KBM-7 (cell line): ENCODE measurements at places on chromosomes 4 and X.

DNA sequence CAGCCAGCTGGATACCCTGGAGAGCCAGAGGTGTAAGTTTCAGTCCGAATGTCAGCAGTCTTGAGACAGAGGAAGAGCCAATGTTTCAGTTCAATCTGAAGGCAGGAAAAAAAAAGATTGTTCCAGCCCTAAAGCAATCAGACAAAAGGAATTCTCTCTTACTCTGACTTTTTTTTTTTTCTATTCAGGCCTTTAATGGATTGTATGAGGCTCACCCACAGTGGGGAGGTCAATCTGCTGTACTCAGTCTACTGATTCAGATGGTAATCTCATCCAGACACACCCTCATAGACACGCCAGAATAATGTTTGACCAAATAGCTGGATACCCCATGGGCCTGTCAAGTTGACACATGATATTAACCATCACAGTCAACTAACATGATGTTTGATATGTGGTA, 51.9 kb downstream of the TEX13A start:
- no peak for DNase-seq

DNA sequence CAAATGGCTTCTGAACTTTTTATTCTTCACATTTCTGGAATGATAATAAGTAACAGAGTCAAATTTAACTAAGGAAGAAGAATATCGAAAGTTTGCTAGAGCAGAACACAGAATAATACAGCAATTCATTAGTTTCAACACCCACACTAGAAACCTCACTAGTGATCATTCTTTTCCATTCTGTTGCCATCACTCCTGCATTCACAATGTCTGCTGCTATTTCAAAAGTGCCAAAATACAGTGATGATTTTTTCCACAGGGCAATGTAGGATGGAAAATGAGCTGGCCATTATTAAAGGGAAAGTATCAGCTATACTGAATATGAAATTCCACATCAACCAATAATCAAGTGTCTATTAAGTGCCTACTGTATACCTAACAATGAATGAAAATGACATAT, 186.7 kb downstream of the USP46 start:
- DNase-seq, result no peak

DNA sequence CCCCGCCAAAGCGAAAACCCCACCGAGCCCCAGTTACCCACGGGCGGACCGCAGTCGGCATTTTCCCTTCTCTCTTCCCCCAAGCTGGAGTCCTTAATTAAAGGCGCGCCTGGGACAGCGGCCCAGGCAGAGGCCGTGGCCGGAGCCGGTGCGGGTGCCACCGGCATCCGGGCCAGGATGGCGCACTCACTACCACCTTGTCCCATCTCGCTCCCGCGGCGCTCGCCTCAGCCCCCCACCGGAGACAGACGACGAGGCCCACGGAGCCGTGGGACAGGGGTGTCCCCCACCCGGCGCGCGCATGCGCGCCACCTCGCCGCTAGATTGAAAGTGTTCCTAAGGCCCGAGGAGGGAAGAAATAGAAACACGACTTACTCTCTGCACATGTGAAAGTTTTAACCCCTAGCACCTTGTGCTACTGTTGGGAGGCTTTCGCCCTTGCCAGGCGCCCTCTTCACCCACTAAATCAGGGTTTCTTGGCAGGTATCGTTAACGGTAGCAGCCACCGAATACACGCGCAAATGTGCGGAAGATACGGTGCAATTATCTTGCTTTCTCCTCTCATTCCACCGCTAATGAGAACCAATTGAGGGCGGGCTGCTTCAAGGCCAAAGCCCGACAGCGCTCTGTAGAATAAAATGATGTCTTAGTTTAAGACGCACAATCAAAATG, 64.3 kb upstream of the CCDC160 start:
- DNase-seq, result peak; percentile 18

- no peak for DNase-seq
These were observed 85.7 kb upstream of the PRR32 start for GRCh38 chrX:126733874-126734273.

DNA sequence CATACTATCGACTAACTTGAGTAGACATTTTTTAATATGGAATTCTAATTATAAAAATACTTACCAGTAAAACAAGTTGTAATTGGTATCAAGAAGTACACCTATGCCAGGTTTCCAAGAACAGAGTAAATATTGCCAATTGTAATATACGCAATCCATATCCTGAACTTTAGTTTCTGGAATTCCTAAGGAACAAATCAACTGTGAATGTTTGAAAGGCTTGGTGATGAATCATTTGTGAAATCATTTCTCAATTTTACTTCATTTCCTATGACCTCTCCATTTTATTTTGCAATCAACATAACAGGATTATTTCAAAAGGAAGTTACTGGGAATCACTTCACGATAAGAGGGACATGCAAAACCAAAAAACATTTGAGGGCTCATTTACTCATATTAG, 3.7 kb downstream of the IL13RA2 start:
- DNase-seq, result no peak

DNA sequence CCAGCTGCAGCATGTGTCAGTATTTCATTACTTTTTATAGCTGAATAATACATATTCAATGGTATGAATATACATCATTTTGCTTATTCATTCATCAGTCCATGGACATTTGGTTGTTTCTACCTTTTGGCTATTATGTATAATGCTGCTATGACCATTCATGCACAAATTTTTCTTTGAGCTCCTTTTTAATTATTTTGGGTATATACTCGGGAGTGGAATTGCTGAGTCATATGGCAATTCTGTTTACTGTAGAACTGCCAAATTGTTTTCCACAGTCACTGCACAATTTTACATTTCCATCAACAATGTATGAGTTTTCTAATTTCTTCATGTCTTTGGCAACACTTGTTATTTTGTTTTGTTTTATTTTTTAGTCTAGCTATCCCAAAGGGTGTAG, 405.9 kb upstream of the PITX2 start:
- no peak for DNase-seq

DNA sequence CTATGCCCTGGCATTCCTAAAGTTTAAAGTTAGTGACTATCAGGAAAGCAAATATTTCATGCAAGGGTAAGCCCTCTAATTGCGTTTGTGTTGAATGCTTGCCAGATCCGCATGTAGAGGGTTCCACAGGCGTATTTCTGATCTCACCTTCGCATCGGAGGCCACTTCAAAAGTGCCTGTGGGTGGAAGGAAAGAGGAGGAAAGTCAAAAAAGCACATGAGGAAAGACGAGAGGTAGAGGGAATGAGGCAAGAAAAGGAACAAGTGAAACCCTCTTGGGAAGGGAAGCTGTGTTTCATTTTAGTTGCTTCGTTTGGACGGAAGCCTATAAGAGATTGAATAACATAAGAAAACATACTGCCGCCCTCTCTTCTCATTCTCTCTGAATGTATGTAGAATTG, 628.8 kb downstream of the SPRY1 start:
- no peak for DNase-seq

- DNase-seq, result no peak
These were observed 135.8 kb upstream of the ATP6AP2 start for GRCh38 chrX:40444798-40445496.

DNA sequence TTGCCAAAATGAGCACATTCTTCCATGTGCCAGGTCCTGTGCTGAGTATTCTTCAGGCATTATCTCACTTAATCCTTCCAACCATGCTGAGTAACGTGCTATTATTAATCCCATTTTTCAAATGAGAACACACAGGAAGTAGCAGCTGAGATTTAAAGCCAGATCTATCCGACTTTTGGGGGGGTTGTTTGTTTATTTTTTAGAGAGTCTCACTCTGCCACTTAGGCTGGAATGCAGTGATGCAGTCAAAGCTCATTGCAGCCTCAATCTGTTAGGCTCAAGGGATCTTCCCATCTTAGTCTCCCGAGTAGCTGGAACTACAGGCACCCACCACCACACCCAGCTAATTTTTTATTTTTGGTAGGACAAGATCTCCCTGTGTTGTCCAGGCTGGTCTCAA, 55.5 kb upstream of the TRIM2 start:
- DNase-seq, result no peak

DNA sequence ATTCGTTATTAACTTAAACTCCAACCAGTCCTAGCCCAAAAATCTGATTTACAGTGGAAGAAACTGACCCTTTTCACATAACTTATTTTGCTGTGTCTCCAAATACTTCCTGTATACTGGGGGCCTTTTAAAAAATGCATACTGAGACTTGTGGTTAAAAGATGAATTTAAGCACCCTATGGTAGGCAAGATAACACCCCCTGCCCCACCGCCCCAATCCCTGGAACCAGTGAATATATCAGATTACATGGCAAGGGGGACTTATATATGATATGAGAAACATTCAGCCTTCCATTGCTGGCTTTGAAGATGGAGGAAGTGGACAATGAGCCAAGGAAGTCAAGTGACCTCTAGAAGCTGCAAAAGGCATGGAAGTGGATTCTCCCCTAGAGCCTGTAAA, 3.1 kb upstream of the CLCN3 start:
- DNase-seq, result no peak

- DNase-seq, result no peak
These were observed 97.7 kb downstream of the NFKB1 start for GRCh38 chr4:102598762-102599374.

DNA sequence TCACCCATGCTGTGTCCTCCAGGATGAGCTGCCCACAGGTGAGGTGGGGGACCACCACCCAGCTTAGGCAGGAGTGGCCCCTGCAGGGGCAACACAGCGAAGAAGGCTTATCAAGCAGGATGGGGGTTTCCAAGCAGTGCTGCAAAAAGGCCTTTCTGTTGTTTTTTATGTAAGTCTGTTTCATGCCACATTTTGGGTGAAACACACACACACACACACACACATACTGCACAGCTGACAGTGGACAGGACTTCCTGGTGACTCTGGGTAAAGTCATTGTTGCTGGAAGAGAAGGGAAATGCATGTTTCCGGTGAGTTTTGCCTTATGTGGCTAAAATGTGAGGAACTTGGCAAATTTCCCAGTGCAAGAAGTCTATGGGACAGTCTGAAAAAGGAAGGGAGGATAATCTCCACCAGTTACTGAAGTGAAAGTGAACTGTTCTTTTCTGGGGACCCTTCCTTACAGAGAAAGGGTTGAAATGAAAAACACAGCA, 119.2 kb downstream of the IRF2 start:
- peak; percentile 98 for DNase-seq

- peak; percentile 3 for DNase-seq
These were observed 782.5 kb upstream of the INTU start for GRCh38 chr4:126850286-126850685.

GRCh38 chr4:118350961-118351360, 1.8 kb downstream of the PRSS12 start:
- no peak for DNase-seq

DNA sequence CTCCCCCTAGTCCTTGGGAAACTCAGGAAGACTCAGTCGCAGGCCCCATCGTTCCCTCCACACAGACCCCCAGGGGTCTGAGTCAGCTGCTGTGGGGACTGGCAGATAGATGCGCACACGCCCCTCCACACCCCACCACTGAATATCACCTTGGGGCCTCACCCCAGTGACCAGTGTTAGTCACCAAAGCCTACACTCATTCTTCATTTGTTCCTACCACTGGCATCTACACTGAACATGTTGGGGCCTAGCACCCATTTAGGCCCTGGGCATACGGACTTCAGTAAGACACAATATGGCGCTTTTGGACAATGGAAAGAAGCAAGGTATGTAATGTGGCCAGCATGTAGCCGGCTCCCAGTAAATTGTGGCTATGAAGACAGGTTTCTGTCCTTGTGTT, 154.1 kb upstream of the PJA1 start:
- no peak for DNase-seq

GRCh38 chr4:39642885-39643552, 4.4 kb upstream of the SMIM14 start:
- DNase-seq, result no peak

- no peak for DNase-seq
These were observed 42.7 kb downstream of the SH3RF1 start for GRCh38 chr4:169228076-169228475.

- DNase-seq, result peak; percentile 61
These were observed 38.1 kb upstream of the STIM2 start for GRCh38 chr4:26822546-26822945.

DNA sequence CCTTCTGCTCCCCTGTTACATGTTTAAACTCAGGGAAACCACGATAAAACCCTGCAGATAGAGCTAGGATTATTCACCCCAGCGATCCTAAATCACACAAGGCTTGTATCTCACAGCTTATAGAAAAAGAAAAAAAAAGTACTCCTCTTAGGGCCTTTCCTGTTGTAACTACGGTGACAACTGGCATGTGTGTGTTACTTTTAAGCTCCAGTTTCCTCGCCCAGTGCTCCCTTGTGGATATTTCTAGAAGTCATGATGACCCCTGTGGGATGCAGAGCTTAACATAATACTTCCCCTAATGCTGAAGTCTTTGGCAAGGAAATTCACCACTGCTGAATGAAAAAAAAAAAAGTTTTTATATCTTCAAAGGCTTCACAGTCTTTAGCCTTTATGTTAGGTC, 114.7 kb downstream of the NWD2 start:
- DNase-seq, result no peak

DNA sequence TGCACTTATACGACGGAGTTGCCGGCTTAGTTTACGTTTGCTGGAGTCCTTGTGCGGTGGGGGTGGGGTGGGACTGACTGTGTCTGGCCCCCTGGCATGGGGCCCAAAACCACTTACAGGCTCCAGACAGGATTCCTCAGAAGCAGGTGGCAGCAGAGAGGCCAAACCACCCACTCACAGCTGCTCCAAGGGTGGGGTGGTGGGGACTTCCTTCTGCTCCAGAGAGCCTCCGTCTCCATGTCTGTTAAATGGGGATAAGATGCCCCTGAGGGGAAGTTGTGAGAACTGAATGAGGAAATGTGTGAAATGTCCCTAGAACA, 36.7 kb downstream of the PSAPL1 start:
- DNase-seq, result peak; percentile 8

GRCh38 chr4:155232432-155232831, 24.0 kb downstream of the NPY2R start:
- no peak for DNase-seq

- no peak for DNase-seq
These were observed 76.4 kb downstream of the CLCN4 start for GRCh38 chrX:10233173-10233572.

- DNase-seq, result no peak
These were observed 11.0 kb downstream of the PKD2 start for GRCh38 chr4:88018466-88018865.

GRCh38 chr4:6732441-6733357, 16.7 kb downstream of the BLOC1S4 start:
- DNase-seq, result no peak

DNA sequence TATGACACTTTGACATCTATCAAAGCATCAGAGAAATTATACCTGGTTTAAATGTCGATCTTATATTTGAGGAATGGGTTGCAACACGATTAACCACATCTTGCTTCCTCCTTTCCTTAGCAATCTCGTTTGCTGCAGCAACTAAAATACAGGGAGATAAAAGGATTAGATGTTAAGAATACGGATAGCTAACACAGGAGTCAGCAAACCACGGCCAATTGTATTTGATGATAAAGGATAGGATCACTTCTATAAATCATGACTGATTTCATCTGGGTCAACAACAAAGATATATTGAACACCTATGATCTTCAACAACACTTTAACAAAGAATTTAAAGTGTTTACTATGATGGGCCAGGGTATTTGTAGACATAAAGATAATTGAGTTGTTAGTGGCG, 5.0 kb downstream of the MAP7D3 start:
- DNase-seq, result no peak
